CD4-positive, alpha-beta T cell treated with Interleukin-15 for 4 hours (primary cell): ENCODE measurements at places on chromosomes 2 and 18.

- DNase-seq: no peak
Observed at GRCh38 chr18:61541673-61542072, 208.4 kb downstream of the CDH20 start.

DNA sequence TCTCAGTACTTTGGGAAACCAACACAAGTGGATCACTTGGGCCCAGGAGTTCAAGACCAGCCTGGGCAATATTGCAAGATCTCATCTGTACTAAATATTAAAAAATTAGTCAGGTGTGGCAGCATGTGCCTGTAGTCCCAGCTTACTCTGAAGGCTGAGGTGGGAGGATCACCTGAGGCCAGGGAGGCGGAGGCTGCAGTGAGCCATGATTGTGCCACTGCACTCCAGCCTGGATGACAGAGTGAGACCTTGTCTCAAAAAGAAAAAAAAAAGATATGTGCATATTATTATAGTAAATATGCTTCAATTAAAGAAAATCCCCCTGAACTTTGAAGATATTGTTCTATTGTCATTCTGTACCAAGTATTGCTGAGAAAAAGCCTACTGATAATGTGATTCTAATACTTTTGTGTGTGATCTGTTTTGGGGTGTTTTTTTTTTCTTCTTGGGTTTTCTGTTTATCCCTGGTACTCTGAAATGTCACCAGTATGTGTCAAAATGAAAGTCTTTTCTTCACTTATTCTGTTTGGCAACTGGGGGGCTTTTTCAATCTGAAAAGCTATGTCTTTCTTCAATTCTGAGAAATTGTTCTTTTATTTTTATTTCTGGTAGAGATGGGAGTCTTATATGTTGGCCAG, 13.2 kb downstream of the NEURL3 start:
- no peak for DNase-seq

DNA sequence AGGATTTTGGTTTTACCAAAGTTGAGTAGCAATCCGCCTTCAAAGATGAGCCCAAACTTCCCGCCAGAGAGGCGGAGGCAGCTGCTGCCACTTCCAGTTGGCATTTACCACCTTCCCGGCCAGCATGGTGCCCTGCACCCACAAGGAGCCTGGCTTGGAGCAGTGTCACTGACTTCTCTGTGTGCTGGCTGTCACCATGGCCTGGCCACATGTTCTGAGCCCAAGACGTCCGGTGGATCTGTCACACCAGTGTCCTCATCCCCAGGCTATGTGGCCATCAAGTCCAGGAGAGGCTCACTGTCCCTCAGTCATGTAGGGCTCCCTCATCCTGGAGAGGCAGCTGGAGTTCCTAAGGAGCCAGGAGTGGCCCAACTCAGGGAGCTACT, 100.6 kb downstream of the ACKR3 start:
- DNase-seq: no peak

DNA sequence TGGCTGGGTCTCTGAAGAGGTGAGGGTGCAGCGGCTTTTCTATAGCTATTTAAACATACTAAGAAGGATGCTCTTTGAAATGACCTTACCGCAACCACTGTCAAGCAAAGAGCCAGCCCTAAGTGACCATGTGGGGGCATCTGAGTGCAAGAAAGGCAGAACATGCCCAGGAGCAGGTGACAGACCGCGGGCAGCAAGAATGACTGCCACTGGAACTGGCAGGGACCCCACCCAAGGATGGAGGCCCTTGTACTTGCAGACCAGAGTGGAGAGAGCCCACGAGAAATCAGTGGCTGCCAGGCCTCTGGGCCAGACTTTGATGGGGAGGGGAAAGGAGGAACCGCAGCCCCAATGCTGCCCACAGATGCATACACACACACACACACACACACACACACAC, 33.1 kb downstream of the DNMT3A start:
- no peak for DNase-seq

GRCh38 chr2:228447266-228447915, 265.9 kb upstream of the SPHKAP start:
- DNase-seq: no peak
